Panc1 (cell line): ENCODE measurements at places on chromosomes 2 and 18.

- DNase-seq = no peak
Measured at GRCh38 chr2:222743251-222743812, 71.9 kb downstream of the MOGAT1 start.

- no peak for DNase-seq
Measured at GRCh38 chr2:239792405-239793084, 232.6 kb downstream of the NDUFA10 start.

GRCh38 chr18:8978394-8978793 is 124.1 kb upstream of the NDUFV2 start:
- no peak for DNase-seq

DNA sequence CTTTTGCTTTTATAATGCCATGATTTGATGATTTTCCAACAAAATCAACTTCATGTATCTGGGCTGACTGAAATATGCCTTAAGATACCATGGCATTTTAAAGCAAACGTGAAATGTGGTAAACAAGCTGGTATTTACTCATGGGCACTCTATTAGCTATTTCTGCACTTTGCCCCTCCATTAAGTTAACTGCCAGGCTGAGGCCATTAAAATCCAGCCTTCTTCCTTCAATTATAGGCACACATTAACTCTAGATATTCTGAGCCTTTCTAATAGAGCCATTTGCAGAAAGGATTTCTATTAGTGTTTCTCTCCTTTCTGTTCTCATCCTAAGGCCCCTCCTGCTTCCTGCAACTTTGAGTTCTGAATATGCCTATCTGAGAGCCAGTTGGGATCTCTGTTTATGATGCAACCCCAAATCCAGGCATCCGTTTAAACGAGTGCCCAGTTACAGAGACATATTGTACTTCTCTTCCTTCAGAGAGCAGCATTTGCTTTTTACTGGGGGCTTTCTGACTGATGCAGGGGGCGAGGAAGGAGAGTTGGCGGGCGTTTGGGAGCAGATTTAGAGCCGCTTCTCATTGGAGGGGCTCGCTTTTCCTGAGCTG is 1.6 kb upstream of the KCNJ3 start:
- DNase-seq = no peak

DNA sequence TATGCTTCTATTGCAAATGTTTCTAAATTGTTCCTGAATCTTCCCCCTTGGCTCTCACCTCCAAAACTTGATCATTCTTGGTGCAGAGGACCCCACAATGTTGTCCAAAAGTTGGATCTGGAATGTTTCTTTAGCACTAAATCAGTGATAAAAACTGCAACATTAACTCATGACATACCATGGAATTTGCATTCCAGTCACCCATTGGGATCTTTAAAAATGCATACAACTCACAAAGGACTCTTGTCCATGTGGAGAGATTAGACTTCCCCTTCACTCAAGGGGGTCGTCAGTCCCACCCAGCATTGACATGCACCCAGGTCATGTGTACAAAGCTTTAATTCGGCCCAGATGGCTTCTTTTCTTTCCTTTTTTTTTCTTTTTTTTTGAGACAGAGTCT is 169.3 kb downstream of the SETBP1 start:
- DNase-seq = no peak

- no peak for DNase-seq
Measured at GRCh38 chr2:28950941-28951630, 30.0 kb upstream of the TOGARAM2 start.

DNA sequence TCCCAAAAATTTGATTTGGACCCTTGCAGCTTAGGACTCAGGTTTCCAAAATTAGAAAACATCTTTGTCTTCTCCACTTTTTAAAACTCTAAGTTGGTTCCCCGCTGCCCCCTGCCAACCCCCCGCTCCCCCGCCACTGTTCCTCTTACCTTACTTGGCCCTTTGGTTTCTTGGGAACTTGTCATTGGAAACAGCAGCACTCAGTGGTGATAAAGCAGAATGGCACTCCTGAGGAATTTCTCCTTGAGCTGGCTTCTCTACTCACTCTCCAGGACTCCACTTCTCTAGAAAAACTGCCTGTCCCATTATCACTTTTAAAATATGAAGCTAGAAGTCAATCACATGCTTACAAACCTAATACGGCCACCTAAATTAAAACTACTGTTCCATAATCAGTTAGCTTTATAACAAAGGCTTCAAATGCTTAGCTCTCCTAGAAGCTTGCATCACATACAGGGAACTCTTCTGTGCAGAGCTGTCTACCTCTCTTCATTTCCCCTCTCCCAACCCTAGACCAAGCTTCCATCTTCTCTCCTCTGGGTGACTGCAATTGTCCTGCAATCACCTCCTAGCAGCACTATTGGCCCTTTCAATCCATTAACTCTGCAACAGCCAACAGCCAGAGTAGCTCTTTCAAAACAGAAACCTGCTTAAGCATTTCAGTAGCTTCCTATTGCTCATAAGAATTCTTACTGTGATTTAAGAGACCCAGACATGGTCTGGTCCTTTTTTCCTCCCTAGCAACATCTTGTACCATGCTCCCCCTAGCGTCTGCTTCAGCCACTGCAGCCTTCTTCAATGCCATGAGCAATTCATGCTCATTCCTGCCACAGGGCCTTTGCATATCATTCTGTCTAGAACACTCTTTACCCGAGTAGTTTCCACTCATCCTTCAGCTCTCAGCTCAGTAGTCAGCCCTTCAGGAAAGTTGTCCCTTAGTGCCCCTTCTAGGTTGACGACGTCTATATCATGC is 15.2 kb upstream of the PLEKHM3 start:
- DNase-seq = no peak

GRCh38 chr2:46545015-46545839 is 65.9 kb downstream of the TMEM247 start:
- no peak for DNase-seq
